ENCODE measurements at places on chromosomes 5 and 9.
A peak's percentile ranks its signal among the peaks of the same experiment; 100 is the strongest.

- DNase-seq, result no peak
Observed at GRCh38 chr5:5755888-5756287, 333.4 kb downstream of the ICE1 start.

- no peak for DNase-seq
Observed at GRCh38 chr5:82820961-82821845, 256.0 kb downstream of the TMEM167A start.

- DNase-seq, result no peak
Observed at GRCh38 chr9:134126373-134126772, 9.5 kb upstream of the WDR5 start.

- no peak for DNase-seq
Observed at GRCh38 chr5:137758715-137759306, 4.6 kb upstream of the HNRNPA0 start.

DNA sequence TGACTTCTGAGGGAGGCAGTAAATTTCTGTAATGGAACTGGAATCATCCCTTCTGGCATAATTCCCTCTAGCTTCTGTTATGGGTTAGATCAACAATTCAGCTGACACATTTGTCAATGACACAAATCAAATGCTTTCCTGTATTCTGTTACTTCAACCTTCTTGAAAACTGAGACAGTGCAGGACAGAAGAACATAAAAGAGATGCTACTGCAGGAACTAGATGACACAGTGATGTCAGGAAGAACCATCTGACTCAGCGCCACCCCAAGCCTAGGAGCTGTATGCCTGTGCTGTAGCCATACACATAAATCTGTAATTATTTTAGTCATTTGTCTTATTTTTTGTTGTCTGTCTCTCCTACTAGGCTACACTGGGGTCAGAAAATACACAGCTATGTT is 18.2 kb upstream of the CEP120 start:
- DNase-seq, result no peak

DNA sequence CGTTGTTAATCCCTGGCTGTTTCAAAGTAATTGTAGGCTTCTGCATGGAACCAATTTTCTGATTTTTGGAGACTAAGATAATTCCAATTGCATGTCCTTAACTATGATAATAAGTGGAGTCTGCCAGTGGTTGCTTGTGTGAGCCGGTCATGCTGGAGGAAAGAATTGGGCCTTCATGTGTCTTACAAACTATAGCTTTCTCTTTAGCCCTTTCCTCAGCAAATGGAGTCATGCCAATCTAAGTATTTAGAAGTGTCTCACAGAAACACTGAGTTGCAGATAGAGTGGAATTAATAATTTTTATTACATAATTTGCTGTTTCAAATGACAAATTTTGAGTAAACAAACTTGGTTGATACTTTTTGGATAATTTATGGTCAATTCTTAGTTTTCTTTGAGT is 200.4 kb downstream of the FBXL7 start:
- DNase-seq, result no peak

DNA sequence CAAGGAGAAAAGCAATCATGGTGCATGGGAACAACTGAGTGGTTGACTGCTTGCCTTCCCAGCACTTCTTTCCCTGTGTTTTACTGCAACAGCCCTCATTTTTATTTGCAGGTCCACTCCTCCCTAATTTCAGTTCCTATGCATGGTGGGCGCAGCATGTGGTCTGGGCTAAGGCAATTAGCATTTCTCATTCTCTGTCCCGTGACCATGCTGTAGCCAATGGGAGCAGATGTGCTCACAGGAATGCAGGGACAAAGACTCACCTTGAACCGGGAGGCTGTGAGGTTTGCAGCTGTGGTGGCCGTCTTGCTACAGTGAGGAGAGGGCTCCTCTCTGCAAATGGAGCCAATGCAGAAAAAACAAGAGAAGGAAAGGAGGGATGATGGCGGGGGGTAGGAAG is 315.5 kb downstream of the SLIT3 start:
- no peak for DNase-seq

DNA sequence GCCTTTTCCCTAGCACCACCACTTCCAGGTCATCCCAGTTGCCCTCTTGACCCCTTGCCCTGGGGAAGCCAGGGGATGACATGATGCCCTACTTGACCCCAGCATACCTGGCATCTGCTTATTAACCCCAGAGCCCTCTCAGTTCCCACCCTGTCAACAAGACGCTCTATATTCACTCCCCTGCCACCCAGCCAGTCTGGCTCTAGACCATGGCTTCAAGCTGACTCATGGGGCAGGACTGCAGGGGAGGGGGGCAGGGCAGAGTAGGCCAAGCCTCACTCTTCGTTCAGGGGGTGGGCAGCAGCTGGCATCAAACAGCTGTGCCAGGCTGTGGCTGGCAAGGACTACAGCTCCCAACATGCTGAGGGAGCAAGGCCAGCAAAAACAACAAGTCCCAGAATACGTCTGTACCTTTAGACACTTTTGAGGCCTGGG is 5.3 kb downstream of the ATOSB start:
- no peak for DNase-seq

DNA sequence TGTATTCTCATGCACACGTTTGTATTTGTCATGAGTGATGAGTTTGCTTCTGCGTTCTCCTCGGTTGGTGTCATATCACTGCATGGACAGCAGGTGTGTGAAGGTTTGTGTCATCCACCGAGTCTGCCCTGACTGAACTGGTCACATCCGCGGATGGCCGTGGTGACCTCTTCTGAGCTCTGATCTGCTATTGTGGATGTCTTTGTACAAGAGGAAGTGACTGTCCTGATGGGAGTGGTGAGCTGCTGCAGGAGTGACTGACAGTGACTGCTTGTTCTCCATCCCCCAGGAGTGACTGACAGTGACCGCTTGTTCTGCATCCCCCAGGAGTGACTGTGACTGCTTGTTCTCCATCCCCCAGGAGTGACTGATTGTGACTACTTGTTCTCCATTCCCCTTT is 69.9 kb downstream of the EHMT1 start:
- DNase-seq, result no peak

DNA sequence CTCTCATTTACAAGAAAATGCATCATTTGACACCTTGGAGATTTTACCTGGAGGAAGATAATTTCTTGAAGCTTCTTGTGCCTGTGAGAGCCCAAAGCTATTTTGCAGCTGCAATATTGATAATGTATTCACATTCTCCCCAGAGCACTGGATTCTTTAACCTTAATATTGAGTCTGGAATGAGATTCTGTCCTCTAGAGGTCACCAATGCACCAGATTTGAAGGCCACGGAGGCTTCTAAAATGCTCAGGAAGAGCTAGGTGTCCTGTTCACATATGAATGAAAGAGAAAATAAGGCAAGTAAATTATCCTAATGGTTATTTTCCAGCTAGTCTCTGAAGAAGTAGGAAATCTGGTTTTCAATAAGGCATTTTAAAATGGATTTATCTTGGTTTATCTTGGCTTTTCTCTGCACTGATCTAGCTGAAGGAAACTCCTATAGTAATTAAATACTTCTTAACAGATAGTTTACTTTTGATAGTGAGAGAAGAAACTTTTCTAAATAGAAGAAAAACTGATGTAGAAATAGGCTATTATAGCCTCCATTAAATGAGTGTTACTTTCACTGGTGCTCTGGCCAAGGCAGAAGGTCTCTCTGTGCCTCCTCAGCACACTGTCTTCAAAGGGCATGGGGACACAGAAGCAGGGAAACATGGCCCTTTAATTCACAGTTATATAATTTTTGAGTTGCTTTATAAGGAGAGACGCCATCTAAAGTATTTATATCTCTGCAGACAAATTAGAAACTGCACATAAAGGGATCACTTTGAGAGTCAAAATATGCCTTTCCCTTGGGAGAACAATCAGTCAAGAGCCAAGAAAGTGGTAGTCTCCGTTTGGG is 297.0 kb upstream of the ACTBL2 start:
- peak; percentile 32 for DNase-seq

DNA sequence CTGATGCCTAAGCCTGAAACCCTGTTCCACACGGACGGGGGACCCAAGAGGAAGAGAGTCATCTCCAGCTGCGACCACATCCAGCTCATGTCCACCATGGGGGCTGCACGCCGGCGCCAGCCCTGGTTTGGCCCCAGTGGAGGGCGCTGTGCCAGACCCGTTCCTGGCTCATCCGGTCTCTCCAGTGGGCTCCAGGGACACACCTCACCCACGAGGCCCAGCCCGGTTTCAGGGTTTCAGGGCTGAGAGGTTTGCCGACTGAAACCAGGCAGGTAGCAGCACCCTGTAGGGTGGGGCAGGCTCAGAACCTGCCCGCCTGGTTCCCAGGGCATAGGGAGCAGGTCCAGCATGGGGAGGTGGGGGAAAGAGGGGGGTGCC is 71.4 kb upstream of the STXBP1 start:
- DNase-seq, result no peak

DNA sequence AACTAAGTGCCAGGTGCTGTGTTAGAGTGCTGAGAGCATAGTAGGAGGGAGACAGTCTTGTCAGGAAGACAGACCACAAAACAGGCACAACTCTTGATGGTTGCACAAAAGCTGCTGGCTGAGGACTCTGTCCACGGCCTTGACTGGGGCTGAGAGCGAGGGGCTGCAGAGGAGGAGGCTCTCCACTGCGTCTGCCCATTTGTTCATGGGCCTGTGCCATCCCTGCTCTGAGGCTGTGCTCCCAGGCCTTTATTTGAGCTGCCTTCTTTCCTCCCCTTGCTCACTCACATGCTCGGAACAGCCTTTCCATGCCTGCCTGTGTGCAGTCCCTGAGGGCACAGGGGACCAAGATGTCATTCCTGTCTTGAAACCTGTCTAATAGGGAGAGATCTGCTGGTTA is 147.8 kb downstream of the CACNA1B start:
- no peak for DNase-seq

DNA sequence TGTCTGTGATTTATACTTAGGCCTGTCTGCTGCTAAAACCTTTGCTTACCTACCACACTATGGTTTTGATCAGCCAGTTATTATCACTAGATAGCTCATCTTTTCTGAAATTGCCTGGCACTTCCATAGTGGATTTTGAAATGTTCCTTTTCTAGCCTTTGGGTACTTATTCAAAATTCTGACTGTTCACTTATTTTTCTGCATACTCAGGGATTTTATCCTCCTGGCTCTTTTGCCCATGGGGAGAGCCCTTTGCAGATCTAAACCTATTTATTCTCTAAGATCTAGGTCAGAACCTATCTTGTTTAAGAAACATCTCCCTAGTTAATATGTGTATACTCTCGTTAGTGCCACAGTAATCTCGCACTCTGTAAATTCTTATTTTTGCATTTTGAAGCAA is 103.5 kb upstream of the C9orf72 start:
- DNase-seq, result no peak

- DNase-seq, result no peak
Observed at GRCh38 chr5:92800365-92800764, 780.7 kb downstream of the NR2F1-AS1 start.

- DNase-seq, result no peak
Observed at GRCh38 chr5:156526081-156526925, 199.3 kb downstream of the SGCD start.

DNA sequence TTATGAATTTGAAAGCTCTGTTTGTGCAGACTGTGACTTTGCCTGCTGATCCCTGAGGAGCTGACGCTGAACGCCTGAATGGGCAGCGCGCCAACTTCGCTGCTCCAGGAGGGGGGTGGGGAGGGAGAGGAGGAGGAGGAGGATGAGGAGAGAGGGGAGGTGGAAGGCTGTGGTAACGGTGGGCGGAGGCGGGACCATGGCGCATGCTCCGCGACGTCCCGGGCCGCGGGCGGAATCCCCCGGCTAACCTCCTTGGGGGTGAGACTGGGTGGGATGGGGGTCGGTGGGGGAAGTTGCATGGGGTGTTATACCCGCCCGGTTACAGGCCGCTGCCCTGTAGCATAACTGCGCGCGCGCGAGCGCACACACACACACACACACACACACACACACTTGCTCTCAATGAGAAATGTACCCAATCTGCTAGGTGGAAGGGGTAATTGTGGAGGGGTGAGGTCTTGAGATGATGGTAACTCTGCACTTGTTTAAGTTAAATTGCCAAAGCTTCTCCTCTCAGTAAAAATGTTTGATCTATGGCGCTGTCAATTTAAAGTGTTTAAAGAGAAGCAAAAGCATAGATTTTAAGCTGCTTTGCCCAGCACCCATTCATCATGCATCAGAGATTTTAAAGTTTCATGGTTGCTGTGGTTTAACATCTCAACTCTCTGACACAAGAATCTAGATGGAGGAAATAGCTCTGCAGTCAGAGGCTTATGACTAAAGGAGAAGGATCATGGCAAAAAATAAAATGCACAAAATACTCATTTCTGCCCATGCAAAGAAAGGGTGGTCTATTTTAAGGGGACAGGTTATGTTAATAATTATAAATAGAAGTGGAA is 76.6 kb upstream of the TBCA start:
- DNase-seq, result peak; percentile 70

- DNase-seq, result no peak
Observed at GRCh38 chr5:73155271-73156222, 17.4 kb upstream of the TMEM174 start.

DNA sequence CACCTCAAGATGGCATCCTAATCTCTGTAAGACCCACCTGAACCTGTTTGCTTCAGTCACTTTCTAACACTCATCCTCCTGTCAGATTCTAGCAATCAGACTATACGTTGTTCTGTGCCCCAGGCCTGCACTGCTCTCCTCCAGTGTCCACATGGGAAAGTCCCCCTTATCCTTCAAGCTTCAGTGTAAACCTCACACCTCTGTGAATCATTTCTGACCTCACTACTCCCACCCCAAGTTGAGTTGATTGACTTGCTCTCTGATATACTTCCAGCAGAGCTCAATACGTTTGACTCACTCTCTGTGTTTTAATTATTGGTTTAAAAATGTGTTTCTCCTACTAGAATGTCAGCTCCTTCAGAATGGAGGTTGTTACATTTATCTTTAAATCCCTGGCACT is 240.2 kb downstream of the FBXL17 start:
- no peak for DNase-seq

DNA sequence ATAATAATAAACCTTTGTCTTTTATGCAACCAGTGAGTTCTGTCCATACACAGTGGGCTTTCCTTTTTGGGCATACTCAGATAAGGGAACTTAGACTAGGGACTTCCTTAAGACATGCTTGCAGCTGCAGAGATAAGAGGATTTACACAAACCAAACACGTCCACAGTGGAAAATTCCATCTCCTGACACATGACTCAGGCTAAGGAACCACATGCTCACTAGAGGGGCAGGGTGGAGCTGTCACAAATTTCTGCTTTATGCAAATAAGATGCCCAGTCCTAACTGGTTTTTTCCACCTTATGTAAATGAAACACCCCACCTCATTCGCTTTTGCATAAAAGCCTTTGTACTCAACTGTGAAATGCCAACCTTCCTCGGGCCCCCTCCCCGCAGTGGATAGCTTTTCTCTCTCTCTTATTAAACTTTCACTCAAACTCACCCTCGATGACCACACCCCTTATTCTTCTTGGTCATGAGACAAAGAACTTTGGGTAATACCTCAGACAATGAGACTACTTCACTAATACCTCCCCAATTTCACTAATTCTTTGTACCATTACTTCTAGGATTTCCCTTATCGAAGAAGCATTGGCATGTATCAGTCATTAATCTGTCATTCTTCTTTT is 170.3 kb upstream of the FTMT start:
- DNase-seq, result no peak

DNA sequence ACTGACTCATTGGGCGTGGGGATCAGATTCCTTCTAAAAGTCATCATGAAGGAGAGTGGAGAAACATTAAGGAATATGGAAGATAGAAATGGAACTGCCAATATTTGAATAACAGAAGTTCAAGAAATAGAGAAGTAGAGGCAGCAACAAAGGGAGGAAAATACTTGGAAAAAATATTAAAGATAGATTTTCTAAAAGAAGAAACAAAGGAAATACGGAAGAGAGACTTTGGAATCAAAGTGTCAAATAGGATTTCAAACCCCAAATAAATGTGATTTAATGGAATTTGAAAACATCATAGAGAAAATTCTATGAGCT is 605.1 kb upstream of the KLF4 start:
- DNase-seq, result no peak

All from HEK293T (cell line).